ENCODE measurements at places on chromosomes 1 and 21.

GRCh38 chr1:226207048-226207447 is 16.4 kb upstream of the MIXL1 start:
- DNase-seq, result no peak

DNA sequence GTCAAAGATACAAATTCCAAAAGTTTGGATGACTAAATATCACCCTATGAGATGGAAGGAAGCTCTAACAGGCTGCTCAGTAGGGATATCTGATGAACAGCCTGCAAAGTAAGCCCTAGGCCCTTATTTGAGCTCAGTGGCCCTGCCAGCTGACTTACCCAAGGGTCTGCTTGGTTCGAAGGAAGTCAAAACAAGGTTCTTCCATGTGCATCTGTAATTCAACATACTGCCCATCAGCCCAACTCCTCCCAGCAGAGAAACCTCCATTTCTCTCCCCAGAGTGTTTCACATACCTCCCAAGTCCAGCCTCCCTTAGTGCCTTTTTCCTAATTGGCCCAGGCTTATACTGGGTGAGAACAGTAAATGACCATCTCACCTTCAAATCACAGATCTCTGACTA is 86.6 kb downstream of the NRDC start:
- DNase-seq, result no peak

DNA sequence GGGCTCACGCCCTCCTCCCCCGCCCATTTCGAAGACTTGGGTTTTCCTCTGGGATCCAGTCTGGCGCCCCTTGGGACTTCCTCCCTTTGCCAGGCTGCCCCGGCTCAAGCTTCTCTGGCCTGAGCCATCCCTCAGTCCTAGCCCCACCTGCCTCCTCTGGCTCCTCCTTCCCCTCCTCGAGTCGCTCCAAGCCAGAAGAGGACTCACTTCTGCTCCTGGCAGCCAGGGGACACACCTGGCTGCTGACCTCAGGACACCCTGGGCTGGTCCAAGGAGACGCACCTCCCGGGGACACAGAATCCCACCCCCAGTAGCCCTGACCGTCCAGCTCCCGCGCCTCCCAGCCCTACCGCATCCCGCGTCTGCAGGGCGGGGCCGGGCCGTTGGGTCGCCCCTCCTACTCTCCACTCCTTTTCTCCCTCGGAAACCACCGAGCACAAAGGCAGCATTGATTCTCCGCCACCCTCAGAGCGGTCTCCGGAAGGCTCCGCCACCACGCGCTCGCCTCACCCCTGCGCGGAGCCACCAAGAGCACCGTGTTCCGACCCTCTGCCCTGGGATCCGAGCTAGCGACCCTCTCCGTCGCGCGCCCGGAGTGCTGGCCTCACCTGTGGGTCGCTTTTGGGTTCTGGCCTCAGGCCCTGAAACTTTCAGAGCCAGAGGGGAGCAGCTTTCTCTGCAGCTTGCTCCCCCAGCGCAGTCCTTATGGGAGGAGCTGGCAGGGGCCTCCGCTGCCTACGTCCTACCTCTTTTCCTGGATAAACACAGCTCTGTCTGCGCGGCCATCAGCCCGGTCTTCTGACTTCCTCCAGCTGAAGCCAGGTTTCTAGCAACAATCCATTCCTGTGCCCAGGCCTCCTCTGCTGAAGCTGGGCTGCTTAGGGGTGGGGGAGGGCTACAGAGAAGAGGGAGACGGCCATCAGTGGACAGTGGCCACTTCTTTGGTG is at the start of gene C2CD4D:
TSS of gene C2CD4D (minus strand) at position 364 of the 947 bp plus-strand sequence. CDS start 831 bp downstream, outside the sequence.
- no peak for DNase-seq

DNA sequence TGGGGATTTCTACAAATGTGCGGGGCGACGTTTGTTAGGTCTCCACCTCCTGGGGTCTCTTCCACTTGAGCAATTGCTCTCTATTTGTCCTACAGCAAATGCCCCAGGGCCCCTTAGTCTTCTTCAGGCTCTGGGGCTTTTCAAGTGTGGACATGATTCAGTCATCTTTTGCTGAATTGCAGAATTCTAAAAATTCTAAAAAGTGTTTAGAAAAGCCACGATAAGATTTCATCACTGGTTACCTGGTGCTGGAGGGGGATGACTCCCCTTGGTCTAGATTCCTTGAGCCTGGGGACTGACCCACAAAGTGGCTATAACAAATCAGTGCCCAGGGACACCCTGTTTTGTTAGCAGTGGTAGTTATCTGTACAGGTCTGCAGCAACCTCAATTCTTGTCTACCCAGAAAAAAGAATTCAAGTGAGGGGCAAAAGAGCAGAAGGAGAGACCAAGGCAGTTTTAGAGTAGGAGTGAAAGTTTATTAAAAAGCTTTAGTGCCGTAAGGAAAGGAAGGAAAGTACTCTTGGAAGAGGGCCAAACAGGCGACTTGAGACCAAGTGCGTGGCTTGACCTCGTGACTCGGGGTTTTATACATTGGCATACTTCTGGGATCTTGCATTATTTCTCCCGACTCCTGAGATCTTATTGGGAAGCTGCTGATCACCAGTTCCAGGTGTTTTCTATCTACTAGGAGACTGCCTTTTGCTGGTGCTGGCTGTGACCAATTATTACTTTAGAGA is 25.2 kb downstream of the PROK1 start:
- DNase-seq, result no peak

- no peak for DNase-seq
Observed at GRCh38 chr1:94036730-94037129, 84.2 kb downstream of the ABCA4 start.

DNA sequence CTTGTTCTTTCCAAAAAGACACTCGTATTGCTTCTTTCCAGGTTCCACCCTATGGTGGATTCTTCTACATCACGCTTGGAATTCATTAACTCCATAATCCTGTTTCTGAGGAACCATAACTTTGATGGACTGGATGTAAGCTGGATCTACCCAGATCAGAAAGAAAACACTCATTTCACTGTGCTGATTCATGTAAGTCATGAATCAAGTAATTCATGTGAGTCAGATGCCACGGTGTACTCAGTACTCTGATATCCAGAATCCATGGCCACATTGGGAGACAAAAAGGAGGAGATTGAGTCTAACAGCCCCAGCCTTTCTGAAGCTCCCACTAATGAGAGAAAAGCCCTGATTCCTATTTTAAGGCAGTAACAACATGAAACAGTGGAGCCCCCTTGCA is 7.4 kb downstream of the CHI3L2 start:
- no peak for DNase-seq

DNA sequence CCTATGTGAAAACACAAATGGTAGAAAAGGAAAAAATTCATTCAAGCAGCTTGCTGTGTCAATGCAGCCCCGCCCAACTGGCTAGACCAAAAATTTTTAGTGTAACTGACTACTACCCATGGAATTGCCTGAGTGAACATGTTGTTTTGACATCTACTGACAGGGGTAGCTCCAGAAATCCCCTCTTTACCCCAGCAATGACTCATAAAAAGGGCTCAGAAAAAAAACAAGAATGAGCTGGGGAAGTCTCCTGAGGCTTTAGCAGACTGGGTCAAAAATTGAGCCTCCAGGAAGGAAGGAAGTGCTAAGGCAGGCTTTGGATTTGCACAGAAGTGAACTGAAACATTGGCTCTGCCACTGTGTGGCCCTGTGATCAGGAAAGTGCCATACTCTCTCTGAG is 24.4 kb upstream of the FGGY start:
- DNase-seq, result no peak

DNA sequence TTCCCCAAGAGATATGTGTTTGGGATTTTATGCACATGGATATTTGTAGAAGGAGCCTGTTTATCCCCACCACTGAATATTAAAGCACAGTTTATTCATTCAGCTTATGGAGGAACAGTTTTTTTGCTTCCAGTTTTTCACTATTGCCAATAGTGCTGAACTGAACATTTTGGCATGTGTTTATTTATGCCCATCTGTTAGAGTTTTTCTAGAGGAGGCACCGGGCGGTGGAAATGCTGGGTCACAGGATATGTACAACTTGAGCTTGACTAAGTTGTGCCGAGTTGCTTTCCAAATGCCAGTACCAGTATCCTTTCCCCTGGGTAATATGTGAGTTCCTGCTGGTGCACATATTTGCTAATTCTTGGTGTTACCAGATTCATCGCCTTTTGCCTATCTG is 111.3 kb downstream of the GREM2 start:
- DNase-seq, result no peak

- peak; percentile 78 for DNase-seq
Observed at GRCh38 chr1:15141935-15142539, 11.5 kb upstream of the TMEM51 start.

GRCh38 chr1:13732971-13733667 is 33.1 kb downstream of the PRDM2 start:
- DNase-seq, result peak; percentile 54

DNA sequence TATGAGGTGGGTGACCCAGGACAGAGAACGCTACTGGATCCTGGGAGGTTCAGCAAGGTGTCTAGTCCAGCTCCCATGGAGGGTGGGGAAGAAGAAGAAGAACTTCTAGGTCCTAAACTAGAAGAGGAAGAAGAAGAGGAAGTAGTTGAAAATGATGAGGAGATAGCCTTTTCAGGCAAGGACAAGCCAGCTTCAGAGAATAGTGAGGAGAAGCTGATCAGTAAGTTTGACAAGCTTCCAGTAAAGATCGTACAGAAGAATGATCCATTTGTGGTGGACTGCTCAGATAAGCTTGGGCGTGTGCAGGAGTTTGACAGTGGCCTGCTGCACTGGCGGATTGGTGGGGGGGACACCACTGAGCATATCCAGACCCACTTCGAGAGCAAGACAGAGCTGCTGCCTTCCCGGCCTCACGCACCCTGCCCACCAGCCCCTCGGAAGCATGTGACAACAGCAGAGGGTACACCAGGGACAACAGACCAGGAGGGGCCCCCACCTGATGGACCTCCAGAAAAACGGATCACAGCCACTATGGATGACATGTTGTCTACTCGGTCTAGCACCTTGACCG is 8.6 kb upstream of the PIGV start:
- DNase-seq, result no peak

Data from KBM-7 (cell line).